ENCODE measurements at places on chromosomes 11 and 22.

DNA sequence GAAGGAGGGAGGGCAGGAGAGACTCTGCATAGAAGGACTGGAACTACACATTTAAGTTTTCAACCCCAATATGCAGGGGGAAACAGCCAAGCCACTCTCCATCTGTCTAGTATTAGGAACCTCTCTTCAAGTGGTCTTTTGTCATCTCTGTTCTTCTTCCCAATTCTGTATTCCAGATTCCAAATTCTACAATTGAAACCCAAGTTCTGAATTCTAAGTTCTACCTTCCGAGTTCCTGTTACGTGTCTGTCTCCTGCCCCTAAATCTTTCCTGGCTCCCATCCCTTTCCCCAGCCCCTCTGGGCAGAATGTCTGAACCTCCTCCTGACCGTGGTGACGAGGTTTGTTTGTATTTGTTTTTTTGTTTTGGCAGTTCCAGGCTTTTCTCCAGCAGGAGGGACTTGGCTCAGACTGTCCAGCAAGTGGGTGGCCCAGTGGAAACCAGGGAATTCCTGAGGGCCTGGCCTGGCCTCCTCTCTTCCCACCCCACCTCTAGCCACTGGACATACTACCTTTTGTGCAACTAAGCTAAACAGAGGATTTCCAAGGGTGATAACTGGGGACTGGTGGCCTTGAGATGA lies 1.6 kb upstream of the THOC5 start:
- DNase-seq = no peak

GRCh38 chr22:44288913-44289312 lies 23.8 kb downstream of the SHISAL1 start:
- no peak for DNase-seq

DNA sequence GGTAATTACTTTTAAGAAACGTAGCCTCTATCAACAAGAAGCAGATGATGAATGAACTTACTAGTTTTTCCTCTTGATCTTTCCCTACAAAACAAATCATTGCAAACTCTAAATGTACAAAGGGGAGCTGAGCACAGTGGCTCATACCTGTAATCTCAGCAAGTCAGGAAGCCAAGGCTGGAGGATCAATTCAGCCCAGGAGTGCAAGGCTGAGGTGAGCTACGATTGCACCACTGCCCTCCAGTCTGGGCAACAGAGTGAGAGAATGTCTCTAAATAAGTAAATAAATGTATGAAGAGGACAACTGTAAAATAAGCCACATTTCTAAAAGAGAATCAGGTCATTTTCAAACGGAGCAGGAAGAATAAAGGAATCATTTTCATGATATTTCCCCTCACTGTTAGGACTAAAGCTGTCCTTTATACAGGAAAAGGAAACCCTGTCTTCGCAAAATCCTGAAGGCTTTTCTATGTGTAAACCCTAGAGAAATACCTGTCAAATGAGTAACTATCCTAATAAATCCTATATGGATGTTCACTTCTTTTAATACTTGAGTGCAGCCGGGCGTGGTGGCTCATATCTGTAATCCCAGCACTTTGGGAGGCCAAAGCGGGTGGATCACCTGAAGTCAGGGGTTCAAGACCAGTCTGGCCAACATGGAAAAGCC lies 41.2 kb downstream of the RRAS2 start:
- no peak for DNase-seq

- DNase-seq = no peak
Observed at GRCh38 chr22:30282616-30283046, 6.7 kb downstream of the CASTOR1 start.

DNA sequence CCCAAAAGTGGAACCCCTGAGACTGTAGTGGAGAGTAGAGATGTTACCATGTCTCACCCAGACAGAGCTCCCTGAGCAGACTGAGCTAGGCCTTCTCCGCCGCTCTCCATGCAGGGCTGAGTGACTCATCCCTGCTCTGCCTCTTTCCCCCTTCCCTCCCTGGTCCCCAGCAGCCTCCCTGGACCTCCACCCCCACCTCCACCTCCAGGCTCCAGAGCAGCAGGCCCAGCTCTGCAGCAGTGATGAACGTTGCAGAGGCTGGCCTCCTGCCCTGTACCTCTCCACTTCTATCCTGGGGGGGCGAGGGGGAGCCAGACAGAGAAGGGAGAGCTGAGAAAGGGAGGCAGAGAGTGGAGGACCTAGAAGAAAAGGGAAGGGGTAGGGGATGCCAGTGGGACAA lies 19.3 kb upstream of the ARAP1 start:
- no peak for DNase-seq

- no peak for DNase-seq
Observed at GRCh38 chr22:45201678-45202332, 38.1 kb downstream of the NUP50 start.

- peak; percentile 100 for DNase-seq
Observed at GRCh38 chr11:68146704-68147474, 25.7 kb upstream of the CHKA start.

GRCh38 chr22:23204125-23204488 lies 23.8 kb downstream of the BCR start:
- no peak for DNase-seq

DNA sequence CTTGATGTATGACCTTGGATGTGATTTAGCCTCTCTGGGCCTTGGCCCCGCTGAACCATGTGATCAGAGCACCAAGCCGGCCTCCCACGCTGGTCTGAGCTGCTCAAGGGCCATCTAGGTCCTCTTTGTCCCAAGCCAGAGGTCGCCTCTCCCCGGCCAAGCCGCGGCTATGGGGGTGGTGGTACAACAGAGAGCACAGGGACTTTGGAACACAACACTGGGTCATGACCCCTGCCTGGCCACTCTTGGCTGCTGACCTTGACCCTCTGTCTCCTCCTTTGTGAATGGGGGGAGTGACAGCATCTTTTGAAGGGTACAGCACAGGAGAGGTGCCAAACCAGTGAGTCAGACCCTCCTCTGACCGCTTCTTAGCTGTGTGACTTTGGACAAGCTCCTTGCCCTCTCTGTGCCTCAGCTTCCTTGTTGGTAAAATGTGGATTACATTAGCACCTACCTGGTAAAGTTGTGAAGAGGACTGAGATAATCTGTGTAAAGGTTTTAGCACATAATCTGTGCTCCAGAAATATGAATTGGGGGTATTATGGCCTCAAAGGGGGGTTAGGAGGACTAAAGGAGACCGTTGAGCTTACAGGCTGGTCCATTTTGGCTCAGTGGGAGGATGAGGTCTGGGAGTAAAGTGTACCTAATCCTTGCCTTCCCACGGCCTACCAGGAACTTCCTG lies 4.7 kb downstream of the SCYL1 start:
- DNase-seq = no peak

DNA sequence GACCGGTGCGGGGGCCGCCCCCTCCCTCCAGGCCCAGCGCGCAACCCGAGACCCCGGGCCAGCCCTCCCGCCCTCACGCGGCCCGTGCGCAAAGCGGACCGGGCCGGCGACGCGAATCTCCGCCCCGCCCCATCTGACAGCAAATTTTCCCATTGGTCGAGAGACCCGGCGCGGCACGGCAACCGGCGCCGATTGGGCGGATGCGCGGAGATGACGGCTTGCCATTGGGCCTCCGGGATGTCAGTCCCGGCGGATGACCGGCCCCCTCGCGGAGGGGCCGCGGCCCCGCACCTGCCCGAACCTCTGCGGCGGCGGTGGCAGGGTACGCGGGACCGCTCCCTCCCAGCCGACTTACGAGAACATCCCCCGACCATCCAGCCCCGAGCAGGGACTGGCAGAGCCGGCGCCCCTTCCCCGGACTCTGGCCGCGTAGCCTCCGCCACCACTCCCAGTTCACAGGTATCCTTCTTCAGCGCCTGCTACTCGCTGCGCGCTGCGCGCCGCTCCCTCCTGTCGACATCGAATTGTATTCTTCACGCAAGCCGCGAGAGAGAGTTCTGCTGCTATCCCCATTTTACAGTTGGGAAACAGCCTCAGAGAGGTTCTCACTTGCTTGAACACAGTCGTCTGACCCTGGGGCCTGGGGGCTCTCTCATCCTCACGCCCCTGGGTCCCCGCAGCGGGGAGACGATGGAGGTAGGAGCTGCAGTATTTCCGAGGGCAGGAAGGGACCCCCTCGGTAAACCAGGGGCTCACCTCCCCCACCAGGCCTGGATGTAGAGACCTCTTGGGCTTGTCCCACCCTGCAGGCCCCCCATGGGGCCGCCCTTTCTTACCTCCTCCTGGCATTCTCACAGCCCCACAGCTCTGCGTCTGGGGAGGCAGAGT lies at the start of gene ARVCF:
TSS of gene ARVCF (minus strand) at position 90 of the 888 bp plus-strand sequence. CDS start 26,029 bp downstream, outside the sequence.
- peak; percentile 99 for DNase-seq

DNA sequence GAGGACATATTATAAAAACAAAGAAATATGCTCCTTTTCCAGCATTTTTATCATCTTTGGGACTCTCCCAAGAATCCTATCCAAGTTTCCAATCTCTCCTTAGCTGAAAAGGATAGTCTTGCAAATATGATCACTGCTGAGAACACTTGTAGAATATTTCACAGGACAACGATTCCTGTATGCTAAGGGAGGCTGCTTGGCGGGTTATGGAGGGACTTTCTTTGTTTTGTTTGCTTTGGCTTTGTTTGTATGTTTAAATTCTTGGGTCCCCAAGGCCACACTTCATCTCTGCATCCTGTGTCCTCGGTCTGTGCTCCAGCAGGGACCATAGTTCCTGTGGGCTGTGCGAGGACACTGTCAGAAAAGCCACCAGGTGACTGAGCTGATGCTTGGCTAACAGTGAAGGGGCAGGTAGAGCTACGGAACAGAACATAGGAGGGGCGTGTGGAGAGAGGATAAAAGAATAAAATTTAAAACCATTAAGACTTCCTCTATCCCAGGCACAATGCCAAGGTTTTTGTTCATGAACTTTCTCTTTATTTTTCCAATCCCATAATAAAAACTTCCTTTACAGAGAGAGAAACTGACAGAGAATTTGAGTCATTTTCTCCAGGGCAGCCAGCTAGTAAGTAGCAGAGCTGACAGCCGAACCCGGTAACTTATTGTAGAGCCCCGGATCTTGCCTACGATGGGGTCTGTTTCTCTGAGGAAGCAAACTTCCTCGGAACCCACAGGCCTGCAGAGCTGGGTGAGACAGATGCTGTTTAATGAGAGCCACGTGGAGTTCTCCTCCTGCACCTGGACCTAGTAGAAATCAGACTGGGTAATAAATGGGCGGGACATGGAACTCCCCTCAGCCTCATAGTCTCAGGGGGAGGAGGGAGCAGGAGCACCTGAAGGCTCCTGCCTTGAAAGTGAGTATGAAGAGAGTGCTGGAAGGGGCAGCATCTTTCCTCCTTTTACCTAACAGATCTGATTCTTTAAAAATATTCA lies at the start of gene IZUMO1R:
TSS of gene IZUMO1R (plus strand) at position 615 of the 993 bp plus-strand sequence. CDS start 1,057 bp downstream, outside the sequence.
- DNase-seq = no peak

DNA sequence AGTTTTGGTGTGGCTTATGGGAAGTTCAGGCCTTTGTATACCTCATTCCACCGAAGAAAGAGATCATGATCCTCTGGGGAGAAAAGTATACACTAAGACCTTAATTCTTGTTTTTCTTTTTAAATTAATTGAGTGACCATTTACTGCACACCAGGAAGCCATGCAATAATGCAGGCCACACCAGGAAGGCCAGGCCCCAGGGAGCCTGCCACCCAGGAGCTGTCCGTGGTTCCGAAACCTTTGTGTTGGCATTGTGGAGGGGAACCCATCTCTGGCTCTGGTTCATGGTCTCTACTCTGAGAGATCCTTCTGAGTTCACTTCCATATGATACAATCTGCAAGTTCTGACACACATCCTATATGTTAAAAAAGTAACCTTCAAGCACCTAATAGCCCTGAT lies 291.8 kb downstream of the MIAT start:
- no peak for DNase-seq

- DNase-seq = no peak
Observed at GRCh38 chr11:36333468-36333867, 37.4 kb downstream of the PRR5L start.

DNA sequence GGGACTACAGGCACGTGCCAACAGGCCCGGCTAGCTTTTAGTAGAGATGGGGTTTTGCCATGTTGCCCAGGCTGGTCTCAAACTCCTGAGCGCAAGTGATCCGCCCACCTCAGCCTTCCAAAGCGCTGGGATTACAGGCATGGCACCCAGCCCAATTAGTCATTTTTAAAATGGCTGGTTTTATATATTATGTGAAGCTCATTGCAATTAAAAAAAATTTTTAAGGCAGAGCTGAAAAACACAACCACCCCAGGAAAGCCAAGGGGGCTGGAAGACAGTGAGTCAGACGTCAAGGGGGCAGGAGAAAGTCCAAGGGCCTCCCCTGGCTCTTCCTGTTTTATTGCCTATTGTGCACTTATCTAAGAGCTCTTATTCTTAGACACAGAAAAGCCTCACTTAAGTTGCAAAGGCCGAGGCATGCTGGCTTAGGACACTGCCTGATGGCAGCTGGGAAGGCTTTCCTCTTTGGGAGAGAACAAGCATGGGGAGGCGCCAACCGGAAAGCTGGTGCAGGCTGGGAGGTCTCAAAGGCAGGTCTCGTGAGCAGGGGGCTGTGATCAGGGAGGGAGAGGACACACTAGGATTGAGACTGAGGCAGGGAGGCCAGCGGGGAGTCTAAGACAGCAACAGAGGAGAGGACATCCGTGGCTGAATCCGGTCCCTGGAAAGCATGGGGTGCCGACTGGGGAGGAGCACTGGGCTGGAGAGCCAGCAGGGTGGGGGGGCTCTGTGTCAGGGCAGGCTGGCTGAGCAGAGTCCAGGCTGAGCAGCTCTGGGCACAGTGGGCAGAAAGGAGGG lies 11.1 kb upstream of the OSM start:
- DNase-seq = no peak

- no peak for DNase-seq
Observed at GRCh38 chr11:60973699-60974098, 2.2 kb downstream of the CD6 start.

DNA sequence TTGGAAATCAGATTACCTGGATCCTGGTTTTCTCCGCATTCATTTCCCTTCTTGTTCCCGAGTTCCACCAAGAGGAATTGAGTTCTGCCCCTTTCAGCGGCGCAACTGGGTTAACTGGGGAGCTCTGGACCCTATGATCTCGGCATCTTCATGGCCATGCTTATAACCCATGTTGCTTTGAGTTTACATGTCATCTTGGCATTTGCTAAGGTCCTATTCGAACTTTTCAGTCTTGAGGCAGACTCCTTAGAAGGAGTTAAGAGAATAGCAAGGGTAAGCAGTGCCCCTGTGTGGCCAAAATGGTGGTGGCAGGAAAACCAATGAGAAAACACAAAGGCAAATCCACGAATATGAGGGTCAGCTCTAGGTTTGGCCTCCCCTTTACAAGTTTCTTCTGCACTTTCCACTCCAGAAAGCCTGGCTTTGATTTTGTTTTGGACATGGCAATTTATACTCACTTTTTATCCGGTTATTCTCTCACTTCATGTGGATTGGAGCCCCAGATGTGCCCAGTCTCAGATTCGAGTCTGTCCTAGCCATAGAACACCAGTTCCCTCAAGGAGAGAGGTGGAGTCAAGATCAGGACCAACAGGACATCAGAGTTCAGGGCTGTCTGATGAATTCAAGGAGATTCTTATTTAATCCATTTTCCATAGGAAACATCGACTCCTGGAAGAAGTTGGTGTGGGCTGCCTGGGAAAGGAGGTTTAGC lies 55.3 kb upstream of the FBXO3 start:
- peak; percentile 16 for DNase-seq

DNA sequence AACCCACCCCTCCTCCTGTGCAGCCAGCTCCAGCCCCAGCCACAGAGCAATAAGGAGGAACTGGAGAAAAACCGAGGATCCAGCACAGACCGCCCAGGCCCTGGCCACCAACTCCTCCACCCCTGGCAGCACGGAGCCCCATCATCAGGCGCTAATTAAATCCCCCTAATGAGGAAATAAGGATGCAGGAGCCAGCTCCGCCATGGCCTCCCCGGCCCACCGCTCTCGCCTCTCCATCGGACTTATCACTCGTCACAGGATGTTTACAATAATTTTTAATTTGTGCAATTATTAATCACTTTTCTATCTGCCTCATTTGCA lies 42.6 kb downstream of the BUD13 start:
- no peak for DNase-seq

Data from HuH-7.5 (cell line).